ENCODE measurements at places on chromosomes 7 and 10.

- DNase-seq, result no peak
Measured at GRCh38 chr7:44438816-44439215, 51.6 kb downstream of the NUDCD3 start.

- DNase-seq, result no peak
Measured at GRCh38 chr10:30056767-30057355, 2.5 kb downstream of the JCAD start.

- no peak for DNase-seq
Measured at GRCh38 chr10:33406596-33406995, 72.1 kb upstream of the NRP1 start.

DNA sequence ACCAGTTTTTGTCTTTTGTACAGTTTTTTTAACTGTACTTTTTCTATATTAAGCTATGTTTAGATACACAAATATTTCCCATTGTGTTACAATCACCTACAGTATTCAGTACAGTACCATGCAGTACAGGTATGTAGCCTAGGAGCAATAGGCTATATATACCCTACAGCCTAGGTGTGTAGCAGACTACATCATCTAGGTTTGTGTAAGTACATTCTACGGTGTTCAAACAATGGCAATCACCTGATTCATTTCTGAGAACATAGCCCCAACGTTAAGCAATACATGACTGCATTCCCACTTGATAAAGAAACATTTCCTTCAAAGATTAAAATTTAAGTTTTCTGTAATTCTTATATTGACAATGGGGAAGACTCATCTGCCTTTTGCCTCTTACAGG lies 89.4 kb downstream of the TRIL start:
- DNase-seq, result no peak

DNA sequence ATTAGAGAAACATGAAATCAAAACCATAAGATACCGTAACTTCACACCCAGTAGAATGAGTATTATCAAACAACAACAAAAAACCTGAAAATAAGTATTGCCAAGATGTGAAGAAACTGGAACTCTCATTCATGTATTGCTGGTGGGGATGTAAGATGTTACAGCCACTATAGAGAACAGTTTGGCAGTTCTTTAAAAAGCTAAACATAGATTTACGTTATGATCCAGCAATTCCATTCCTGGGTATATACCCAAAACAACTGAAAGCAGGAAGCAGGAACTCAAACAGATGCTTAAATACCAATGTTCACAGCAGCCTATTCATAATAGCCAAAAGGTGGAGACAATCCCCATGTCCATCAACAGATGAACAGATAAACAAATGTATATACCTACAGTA lies 72.5 kb downstream of the NT5C2 start:
- DNase-seq, result no peak

DNA sequence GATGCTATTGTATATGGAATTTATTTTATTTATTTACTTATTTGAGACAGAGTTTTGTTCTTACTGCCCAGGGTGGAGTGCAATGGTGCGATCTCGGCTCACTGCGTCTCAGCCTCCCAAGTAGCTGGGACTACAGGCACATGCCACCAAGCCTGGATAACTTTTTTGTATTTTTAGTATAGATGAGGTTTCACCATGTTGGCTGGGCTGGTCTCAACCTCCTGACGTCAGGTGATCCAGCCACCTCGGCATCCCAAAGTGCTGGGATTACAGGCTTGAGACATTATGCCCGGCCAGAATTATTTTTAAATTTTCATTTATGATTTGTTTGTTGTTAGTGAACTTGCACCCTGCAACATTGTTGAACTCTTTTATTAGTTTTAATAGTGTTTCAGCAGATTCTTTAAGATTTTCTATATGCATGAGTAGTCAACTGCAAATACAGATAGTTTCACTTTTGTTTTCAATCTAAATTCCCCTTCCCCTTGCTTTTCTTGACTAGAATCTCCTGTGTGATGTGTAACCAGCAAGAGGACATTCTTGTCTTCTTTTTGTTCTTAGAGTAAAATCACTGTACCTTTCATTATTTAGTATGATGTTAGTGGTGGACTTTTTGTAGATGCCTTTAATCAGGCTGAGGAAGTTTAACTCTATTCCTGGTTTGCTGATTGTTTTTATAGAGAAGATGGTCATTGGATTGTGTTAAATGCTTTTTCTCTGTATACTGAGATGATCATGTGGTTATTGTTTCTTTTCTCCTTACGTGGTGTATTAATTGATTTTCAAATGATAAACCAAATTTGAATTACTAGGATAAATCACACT lies 27.8 kb downstream of the ZNF33A start:
- no peak for DNase-seq

DNA sequence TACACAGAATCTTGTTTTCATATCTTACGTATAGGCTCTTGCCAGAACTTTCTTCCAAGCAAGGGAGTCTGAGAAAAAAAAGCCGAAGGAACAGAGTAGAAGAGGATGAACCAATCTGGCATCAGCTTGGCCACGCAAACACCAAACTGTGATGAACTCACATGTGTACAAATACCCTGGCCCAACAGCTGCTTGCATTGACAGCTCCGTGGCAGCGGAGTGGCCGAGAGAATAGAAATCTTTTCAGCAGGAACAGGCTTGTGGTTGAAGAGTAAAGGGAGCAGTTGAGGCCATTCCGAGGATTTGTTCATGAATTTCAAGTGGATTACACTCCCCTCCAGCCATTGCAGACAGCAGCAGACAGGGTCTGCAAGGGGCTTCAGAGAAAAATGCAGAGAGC lies 173.8 kb upstream of the PLXNA4 start:
- DNase-seq, result no peak

GRCh38 chr7:38671911-38672905 lies 41.0 kb upstream of the AMPH start:
- no peak for DNase-seq

DNA sequence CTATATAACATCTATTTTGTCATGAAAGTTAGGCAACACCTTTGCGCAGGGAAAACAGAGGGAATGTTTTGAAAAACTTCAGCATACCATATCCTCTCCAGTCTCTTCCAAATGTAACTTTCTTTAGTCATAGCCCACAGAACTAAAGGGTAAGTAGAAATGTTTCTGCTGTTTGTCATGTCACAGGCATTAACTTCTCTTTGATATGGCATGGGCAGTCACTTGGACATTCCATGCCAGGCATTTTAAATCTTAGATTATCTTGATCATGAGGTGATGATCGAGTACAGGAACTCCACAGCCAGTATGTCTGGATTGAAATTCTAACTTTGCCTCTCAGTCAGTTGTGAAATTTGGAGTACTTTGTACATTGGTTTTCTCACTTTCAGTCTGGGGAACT lies 27.5 kb upstream of the ETV1 start:
- DNase-seq, result no peak

GRCh38 chr10:64036321-64036930 lies 515.2 kb downstream of the REEP3 start:
- DNase-seq, result no peak

DNA sequence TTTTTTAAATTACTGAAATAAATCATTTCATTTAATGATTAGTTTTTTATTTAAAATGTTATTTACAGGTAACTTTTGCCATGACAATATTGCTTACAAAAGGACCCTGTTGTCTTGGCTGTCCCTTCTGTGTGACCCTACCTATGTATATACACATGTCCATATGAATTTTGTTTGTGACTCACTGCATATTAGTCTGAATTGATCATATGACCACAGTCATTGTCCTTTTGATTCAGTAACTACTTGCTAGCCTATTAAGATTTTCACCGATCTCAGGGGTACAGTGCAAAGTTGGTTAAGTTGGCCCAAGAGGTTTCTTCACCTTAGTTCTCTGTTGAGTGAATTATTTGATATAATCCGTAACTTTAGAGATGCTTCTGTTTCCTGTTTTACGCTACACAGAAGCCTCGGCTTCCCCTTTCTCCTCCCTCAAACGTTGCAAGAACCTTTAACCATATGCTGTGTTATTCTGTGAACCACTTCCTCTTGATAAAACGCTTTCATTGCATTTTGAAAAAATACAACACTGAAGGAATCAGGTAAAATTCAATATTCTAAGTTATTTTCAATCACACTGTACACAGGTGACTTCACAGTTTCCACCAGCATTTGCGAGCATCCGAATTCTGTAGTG lies 43.9 kb downstream of the APBB1IP start:
- no peak for DNase-seq

GRCh38 chr7:151025924-151026671 lies 1.8 kb upstream of the ATG9B start:
- no peak for DNase-seq

DNA sequence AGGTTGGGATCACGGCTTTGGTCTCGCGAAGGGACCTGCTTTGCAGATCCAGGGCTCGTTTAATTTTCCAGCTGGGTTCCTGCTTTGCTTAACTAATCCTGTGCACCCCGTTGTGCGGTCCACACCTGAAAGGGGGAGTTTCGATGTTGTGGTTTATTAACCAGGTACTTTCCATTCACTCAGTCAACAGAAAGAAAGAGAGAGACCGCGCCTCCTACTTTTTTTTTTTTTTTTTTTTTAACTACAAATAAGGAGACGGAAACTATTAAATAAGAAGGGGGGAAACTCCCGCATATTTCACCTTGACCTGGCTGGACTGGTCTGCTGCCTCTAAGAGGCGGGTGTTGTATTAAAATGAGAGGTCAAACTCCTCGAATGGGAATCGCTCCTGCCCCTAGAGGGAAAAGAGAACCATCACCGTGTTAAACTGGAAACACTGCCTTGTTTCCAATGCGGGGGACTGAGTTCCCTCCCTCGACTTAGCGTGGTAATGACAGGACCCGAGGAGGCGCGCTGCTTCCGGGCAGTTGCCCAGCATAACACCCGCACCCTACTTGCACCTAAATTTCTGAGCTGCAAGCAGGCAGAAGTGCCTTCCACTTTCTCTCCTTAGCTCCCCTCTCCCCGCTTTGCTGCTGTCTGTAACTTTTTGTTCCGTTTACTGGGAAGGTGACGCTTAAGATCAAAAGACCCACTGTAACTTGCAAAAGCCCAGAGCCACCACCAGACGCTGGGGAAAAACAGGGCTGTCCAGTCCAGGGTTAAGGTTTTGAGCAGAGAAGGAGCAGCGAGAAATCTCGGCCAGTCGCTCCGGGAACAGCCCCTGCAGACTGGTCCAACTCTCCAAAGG lies 1.1 kb upstream of the ITGB8 start:
- DNase-seq, result no peak

GRCh38 chr10:15245530-15245929 lies 77.0 kb upstream of the NMT2 start:
- DNase-seq, result no peak

GRCh38 chr7:5523052-5523711 lies 99.5 kb upstream of the TNRC18 start:
- DNase-seq, result no peak

- DNase-seq, result no peak
Measured at GRCh38 chr10:33055625-33056024, 97.6 kb upstream of the ITGB1 start.

- no peak for DNase-seq
Measured at GRCh38 chr10:5047912-5048628, 44.4 kb upstream of the AKR1C2 start.

- DNase-seq, result no peak
Measured at GRCh38 chr10:71981015-71981875, 17.1 kb downstream of the CHST3 start.

DNA sequence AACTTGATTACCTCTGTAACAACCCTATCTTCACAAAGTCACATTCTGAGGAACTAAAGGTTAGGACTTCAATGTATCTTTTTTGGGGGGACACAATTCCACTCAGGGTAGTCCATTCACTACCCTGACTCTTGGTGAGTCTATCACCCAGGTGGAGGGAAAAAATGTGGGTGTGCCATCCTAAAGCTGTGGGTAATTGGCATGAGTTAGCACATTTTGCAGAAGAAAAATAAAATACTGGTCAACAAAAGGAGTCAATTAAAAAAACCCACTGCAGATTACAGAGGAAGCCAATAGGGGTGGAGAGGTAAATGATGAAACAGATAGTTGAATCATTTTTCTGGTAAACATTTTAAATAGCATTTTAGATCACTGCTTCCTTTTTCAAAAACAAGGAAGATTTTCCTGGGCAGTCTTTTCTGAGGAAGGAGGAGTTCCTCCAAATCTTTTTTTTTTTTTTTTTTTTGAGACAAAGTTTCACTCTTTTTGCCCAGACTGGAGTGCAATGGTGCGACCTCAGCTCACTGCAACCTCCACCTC lies 5.1 kb upstream of the BLVRA start:
- no peak for DNase-seq

- DNase-seq, result no peak
Measured at GRCh38 chr10:73819513-73820093, 8.2 kb upstream of the NDST2 start.

- no peak for DNase-seq
Measured at GRCh38 chr10:14588084-14588937, 186.4 kb downstream of the FAM107B start.

DNA sequence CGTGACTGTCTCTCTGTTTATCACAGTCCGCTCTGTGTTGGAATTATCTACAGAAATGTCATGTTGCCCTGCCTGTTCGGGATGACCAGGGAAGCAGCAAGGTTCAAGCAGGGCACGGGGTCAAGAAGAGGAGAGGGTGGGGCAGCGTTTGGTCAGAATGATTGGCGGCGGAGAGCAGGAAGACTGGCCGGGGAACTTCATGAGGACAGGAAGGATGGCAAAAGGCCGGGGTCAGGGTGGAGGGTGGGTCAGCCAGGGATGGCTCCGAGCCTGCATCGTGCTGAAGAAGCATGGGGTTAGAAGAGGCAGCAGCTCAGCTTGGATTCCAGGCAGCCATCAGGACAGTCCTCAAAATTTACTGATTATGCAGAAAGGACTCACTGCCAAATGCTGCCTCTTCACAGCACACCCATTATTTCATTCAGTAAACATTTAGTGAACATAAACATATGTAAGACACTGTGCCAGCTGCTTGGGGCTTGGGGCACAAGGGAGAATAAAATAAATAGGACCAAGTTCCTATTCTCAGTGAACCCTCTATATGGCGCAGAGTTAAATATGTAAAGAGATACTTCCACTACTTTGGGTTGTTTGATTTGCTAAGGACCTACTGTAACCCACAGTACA lies 42.8 kb downstream of the WNT2 start:
- DNase-seq, result no peak

GRCh38 chr10:30736685-30737232 lies 107.2 kb upstream of the LYZL2 start:
- no peak for DNase-seq

DNA sequence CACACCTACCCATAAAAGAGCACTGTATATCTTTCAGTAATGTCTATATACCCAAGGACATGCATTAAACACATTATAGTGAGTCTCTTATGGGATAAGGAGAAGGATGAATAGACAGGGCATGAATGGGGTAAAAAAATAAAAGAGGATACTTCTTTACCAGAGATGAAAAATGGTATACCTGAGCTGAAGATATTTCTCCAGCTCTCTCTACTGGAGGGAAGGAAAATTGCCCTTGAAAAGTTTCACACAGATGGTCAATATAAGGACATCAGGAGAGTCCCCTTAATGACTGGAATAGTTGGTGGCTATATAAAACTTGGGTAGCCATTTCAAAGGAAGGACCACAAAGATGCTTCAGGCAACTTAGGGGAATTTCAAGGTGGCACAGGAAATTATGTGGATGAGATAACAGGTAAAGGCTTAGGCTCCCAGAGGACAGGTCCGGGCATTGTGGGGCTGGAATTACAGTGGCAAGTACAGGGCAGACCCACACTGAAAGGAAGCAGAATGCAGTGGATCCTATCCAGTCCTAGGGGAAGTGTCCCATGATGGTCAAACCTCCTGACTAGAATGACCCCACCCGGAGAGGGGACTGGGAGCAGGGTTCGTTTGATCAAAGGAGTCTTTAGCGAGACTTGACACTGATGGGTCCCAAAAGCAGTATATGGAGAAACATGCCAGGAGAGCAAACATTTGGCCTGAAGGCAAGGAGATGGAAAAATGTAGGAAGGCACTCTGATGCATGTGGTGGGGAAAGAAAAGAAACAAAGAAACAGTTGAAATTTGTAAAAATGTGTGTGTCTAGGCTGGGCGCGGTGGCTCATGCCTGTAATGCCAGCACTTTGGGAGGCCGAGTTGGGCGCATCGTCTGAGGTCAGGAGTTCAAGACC lies 35.6 kb downstream of the PLAU start:
- DNase-seq, result no peak

All from activated T-helper 1 cell treated with anti-CD3 and anti-CD28 coated beads, Interleukin-2, amount 50 U/mL, for 16 hours (primary cell).